ENCODE measurements at places on chromosomes 2 and 18.

DNA sequence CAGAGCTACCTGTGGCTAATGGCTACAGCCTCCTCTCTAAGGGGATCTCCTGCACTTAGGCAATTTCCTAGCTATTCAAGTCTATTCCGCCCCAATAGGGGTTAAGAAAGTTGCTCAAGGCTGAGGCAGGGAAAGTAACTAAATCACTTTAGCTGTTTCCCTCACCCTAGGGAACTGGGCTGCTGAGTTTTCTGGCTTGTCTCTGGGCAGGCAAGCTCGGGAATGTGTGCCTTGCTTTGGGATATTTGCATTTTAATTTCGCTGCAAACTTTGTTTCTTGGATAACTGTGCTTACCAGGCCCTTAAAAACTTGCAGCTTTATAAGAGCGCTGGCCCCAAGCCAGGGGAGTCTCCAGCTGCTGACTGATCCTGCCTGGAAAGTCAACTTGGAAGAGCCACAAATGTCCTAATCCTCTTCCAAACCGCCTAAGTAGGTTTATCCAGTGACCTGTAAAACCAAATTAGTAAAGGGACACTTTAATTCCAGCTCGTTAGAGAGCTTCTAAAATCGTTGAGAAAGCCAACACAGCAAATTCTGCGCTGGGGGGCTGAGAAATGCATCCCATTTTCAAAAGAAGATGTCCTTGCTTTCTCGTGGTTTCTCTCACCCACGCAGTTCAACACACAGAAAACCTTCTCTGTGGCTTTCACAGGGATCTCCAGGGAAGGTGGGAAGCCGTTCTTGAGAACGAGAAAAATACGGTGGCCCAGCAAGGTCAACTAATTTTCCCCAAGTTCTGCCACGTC is 59.5 kb upstream of the SP3 start:
- DNase-seq: no peak

DNA sequence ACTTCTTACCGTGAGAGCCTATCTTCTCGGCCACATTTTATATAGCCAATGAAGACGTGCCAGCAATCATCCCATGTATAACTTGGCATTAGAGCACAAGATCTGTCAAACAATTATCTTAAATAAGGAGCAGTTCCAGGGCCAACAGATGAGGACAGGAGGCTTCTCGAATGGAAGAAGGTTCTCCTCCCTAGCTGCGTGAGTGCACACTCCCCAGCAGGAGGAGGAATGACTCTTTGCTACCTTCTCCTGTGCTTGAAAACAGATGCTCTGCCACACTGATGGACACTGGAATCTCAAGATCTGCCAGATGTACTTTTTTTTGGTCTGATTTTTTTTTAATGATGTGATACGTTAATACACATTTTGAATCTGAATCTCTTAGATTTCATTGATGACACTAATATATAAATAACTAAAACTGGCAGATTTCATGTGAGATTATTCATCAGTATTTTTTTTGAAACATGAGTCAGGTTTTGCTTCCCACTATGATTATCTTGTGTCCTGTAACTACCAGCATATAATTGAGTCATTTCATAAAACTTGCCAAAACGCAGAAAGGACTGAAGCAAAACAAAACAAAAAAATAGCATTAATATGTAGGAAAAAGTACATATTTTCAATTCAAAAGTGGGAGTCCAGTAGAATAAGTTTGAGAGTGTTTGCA is 626 bp upstream of the VIT start:
- DNase-seq: peak; percentile 44

- no peak for DNase-seq
Observed at GRCh38 chr2:217248312-217248935, 388.6 kb upstream of the TNP1 start.

GRCh38 chr2:219530048-219530963 is 13.3 kb downstream of the CHPF start:
- DNase-seq: peak; percentile 93

GRCh38 chr18:59383851-59384250 is 24.8 kb upstream of the LMAN1 start:
- no peak for DNase-seq
